Tibial artery (tissue), 4 donors: ENCODE measurements at places on chromosomes 11 and 22.
A peak's percentile ranks its signal among the peaks of the same experiment; 100 is the strongest.

DNA sequence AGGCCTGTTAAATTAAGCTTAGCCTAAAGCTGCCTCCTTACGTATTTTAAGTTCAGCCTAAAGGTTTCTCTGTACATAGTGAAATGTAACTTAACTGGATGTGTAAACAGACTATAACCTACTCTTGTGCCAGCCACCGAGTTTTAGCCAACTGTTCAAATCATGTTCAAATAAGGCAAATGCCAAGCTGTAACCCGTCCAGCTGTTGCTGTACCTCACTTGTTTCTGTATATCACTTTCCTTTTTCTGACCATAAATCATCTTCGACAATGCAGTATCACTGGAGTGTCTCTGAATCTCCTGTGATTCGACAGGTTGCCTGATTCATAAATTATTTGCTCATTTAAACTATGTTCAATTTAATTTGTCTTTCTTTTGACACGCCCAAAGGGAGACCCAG is 4.0 kb upstream of the PLAAT5 start:
- DNase-seq: no peak

- peak; percentile 48 for DNase-seq
These were observed 60.6 kb downstream of the RTL6 start for GRCh38 chr22:44437216-44438055.

DNA sequence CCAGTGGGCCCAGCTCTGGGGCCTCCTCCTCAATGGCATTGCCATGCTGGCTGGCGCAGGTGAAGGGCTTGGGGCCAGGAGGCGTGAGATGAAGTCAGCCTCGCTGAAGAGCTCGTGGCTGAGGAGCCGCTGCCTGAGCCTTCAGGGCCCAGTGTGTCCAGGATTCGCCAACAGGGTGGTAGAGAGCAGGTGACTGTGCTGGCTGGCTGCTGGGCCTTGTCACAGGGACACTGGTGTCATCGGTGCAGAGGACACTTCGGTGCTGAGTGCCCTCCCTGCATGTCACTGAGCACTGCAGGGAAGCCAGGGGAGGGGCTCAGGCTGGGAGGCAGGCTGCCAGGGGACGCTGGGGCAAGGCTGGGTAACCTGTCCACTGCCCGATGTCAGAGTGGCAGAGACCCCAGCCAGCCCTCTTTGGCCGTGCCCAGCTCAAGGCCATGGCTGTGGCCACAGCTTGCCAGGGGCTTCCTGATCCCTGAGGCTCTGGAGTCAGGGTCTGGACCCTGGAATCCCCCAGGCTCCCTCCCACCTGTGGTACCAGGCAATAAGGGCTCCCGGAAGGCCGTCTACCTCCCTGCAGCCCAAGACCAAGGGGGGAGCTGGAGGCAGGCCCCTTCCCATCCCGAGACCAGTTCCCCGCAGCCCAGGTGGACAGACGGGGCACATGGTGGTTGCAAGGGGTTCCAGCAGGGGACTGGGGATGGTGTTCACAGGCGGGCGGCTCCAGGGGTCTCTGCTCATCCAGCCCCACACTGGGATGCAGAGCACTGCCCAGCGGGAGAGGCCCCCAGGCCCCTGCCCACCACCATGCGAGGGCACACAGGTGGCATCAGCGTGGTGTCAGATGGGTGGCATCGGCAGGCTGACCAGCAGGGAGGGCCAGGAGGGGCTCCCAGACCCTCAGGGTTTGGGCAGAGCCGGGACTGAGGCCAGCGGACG is 63.9 kb downstream of the ARFGAP3 start:
- DNase-seq: no peak

GRCh38 chr11:14587258-14587657 is 56.3 kb upstream of the PDE3B start:
- no peak for DNase-seq

DNA sequence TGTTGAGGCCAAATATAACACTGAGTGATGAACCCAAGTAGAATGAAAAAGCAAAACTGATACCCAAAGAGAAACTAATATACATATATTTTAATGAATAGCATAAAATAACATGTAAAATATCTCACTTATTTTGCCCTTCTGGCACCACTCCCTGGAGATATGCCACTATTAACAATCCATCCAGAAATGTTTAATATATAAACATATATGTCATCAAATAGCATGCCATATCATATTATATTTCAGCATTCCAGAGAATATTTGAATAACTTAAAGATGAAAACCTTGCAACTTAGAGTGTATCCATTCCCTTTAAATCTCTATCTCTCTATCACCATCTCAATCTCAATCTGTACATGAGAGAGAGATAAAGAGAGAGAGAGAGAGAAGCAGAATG is 1073.3 kb upstream of the RAG2 start:
- no peak for DNase-seq

- DNase-seq: no peak
These were observed 68.9 kb downstream of the KIAA1671 start for GRCh38 chr22:25021409-25021808.

DNA sequence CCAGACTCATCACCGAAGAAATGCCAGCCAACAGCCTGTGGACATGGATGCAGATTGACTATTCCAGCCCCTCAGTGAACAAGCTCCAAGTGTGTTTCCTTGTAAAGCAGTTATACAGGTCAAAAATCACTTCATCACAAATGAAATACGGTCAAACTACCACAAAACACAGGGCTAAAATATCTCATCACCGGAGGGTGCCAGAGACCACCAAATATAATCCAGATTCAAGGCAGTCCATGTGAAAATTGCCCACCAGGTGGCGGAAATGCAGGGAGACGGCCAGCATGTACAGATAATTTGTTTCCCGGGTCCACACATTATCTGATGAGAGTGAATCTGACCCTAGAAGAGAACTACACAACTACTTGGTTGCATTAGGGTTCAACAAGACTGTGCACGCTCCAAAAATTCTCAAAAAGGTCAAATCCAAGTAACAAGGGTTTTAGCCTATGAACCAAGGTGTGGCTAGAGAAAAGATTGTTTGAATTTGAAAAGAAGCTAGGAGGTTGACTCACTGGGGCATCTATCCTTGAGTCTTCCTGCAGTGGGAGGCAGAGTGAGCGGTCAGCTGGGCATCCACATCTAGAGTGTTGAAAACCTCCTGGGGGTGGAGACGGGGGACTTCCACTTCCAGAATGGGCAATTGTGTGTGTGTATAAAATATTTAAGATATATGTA is 71.7 kb downstream of the IGLL5 start:
- DNase-seq: peak; percentile 51

- no peak for DNase-seq
These were observed 576.3 kb downstream of the BRD1 start for GRCh38 chr22:49251371-49251770.

- no peak for DNase-seq
These were observed 315.5 kb downstream of the GUCY1A2 start for GRCh38 chr11:106702805-106703204.

DNA sequence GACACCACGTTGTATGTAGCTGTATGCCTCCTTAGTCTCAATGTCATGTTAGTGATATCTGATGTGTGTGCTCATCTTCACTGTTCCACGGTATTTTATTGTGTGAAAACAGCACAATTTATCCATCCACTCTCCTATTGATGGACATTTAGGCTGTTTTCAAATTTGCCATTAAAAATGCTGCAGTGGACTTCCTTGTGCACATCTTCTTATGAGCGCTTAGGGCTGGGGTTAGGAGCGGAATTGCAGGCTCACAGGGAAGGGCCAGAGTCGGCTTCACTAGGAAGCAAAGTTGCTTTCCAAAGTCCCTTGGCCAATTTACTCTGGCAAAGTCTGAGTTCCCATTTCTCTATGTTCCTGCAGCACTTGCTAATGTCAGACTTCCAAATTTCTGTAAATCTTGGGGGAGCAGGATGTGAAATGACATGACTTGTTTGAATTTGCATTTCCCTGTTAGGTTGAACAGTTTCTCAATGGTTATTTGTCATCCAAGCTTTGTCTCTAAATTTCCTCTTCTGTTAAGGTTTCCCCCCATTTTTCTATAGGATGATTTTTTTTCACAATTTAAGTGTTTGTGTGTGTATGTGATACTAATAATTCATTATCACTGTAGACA is 75.4 kb downstream of the MYEOV start:
- DNase-seq: no peak

- DNase-seq: no peak
These were observed 149.6 kb upstream of the OPCML start for GRCh38 chr11:133681901-133682300.

DNA sequence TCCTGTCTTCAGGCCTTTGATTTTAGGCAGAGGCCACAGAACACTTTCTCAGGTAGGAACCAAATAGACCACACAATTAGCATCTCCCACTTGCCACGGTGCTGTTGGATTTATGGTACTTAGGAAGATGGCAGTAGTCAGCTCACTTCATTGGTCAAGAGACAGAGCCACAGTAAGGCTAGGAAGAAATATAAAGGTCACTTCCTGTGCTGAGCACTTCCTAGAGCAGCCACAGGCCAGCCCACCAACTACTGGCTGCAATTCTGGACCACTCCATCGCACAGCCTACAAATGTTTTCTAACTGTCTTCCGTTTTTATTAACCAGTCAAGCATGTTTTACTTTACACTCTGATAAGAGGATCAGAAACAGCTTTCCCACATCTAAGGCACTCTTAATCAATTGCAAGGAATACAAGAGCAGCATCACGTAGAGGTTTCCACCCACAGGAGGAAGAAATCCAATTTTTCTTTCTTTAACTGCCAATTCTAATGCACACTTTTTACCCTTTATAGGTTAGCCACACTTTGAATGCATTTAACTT is 54.7 kb downstream of the ABTB2 start:
- no peak for DNase-seq

DNA sequence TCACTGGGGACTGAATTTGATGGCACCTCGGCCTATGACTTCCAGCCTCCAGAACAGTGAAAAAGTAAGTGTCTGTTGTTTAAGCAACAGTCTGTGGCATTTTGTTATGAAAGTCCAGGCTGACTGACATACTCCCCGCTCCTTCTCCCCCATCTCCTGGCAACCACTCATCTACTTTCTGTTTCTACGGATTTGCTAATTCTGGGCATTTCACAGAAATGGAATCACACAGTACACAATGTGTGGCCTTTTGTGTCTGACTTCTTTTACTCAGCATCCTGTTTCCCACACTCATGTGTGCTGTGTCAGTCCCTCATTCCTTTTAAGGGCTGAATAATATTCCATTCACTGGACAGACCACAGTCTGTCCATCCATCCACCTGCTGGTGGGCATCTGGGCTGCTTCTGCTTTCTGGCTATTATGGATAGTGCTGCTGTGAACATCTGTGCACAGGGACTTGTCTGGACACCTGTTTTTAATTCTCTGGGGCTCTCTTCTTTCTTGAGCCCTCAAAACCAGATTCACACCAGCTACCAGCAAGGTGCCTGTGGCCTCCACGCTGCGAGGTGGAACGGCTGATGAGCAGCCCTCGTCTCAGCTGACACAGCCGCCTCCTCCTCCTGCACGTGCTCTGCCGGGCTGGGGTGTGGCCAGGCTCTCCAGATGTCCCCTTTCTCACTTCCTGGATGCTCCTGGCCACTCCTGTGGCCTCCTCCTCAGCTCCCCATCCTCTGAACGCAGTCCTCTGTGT is 333.1 kb downstream of the CTTN start:
- DNase-seq: peak; percentile 19

- DNase-seq: peak; percentile 86
These were observed 30.2 kb upstream of the APOBEC3A start for GRCh38 chr22:38927033-38927781.

GRCh38 chr11:16078936-16079335 is 277.4 kb downstream of the SOX6 start:
- DNase-seq: no peak

DNA sequence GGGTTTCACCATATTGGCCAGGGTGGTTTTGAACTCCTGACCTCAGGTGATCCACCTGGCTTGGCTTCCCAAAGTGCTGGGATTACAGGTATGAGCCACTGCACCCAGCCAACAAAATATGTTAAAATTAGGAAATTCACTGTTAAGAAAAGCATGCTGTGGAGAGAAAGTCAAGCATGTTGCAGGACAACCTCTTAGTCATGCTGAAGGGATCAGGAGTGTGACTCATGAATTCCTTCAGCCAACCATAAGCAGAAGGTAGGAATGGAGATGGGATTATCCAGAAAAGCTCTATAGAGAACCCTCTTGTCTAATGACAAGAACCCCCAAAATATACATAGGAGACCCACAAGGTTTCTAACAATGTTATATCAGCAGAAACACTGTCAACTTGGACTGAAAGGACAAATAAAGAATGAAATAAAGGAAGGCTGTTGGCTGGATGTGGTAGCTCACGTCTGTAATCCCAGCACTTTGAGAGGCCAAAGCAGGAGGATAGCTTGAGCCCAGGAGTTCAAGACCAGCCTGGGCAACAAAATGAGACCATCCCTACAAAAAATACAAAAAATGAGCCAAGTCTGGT is 16.0 kb downstream of the MRTFA start:
- no peak for DNase-seq

DNA sequence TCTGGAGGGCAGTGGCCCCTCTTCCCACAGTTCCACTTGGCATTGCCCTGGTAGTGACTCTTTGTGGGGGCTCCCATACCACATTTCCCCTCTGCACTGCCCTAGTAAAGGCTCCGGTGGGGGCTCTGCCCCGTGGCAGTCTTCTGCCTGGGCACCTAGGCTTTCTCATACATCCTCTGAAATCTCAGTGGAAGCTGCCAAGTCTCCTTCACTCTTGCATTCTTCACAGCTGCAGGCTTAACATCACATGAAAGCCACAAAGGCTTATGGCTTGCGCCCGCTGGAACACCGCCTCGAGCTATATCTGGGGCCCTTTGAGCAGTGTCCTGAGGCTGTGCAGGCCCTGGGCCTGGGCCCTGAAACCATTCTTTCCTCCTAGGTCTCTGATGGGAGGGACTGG is 25.3 kb downstream of the PLEKHB1 start:
- DNase-seq: no peak

- DNase-seq: no peak
These were observed 180.9 kb downstream of the KIF18A start for GRCh38 chr11:27926981-27927481.

DNA sequence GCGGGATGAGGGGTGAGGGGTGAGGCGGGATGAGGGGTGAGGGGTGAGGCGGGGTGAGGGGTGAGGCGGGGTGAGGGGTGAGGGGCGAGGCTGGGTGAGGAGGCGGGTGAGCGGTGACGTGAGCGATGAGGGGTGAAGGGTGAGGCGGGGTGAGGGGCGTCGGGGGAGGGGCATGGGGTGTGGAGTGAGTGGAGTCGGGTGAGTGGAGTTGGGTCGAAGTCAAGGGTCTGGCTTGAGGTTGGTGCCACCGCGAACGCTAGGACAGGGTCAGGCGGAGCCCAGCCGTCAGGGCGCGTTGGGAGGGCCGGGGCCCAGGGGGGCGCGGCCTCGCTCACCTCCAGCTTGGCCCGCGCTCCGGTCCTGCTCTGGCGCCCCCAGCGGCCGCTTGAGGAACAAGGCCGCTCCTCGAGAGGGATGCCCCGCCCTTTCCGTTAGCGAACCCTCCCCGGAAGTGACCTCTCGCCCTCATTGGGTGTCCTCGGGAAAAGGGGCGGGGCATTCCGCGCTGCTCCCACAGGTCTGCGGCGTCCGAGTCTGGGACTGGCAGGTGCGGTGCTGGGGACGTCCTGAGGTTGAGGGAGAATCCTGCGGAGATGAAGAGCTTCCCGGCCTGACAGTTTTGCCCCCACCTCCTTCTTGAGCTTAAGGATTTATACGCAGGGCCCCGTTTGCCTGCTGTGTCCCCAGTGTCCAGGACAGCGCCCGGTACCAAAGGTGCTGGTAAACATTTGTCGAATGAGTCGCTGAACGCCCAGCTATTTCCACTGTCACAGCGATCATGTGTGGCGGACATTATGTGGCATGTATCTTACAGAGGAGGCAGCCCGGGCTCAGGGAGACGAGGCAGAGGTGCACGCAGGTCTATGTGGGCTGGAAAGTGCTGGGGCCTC is at the start of gene SYCE3:
SYCE3 (minus strand) TSS at position 397 of the 890 bp plus-strand sequence. CDS start 6,514 bp downstream, outside the sequence.
- DNase-seq: peak; percentile 95

GRCh38 chr11:74577624-74578396 is 14.6 kb upstream of the POLD3 start:
- no peak for DNase-seq

GRCh38 chr11:1622086-1622485 is at the start of gene KRTAP5-4:
Gene KRTAP5-4 (minus strand): TSS chr11:1622138. CDS start chr11:1622093, 45 bp downstream.
- no peak for DNase-seq
